ENCODE measurements at places on chromosomes 12 and 14. TPM values are rescaled to one million over a fixed set of nuclear protein-coding genes. Genes with fewer than 3 reads are reported as not detected.

MSRB3 gene
- total RNA-seq: 8.2 TPM

IQSEC3 gene
- not detected for total RNA-seq

PIWIL1 gene
- total RNA-seq: not detected

CFAP54 gene
- total RNA-seq: 0.25 TPM

SDSL gene
- 19.1 TPM for total RNA-seq

GRCh38 chr14:89690139-89690538 lies 264.4 kb downstream of the EFCAB11 start:
- no peaks in the 10 kb centered on the region for H3K4me1 ChIP-seq
- no peaks in the 10 kb centered on the region for H3K36me3 ChIP-seq
- H3K27me3 ChIP-seq: no peaks in the 10 kb centered on the region
- no peak overlapping the region for H3K27ac ChIP-seq
- no peak for DNase-seq

DNA sequence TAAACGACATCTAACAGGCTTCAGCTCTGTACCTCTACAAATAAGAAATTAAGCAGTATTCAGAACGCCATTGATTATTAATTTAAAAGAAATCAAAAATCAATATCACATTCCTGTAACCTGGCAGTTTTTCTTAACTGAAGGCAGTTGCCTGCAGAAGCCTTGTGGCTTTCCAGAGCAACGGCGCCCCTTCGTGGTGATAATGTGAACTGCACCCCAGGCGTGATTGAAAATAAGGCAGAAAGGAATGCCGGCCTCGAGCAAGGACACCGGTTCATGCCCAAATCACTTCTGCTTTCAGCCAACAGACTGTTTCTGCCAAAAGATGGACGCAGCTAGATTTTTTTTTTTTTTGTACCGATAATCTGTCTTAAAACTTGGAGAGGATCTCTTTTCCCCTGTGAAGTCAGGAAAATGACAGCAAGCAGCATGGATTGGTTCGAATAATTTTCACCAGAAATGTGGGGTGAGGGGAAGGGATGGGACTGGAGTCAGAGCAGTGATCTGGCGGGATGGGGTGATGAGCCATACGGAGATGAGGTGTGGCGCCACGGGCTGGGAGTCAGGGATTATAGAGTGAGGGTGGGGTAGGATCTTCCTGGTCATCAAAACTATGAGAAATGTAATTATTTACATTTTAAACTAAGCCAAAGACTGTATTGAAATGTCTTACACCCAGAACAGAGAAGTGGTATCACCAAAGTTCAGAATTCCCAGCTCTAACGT lies 473.0 kb downstream of the DPF3 start:
- H3K27ac ChIP-seq: no peak overlapping the region
- peaks cover 11% of the 10 kb centered on the region for H3K4me1 ChIP-seq
- no peaks in the 10 kb centered on the region for H3K36me3 ChIP-seq
- H3K27me3 ChIP-seq: no peaks in the 10 kb centered on the region
- no peak overlapping the region for H3K4me3 ChIP-seq

DNA sequence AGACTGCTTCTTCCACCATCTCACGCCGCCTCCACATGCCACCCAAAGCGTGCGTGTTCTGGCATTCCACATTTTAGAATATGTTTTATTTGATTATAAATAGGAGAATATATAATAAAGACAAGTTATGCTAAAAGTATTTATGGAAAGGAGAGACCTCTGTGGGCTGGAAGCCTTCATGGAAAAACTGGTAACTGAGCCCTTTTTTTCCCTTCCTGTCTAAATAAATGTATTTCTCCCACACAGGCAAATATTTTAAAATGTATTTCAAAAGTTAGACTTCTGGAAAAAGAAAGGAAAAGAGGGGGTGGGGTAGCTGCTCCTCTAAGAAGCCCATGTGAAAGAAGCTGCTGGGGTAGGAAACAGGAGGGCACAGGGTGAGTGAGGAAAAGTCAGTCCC lies 16.1 kb upstream of the NR4A1 start:
- no peak overlapping the region for H3K4me3 ChIP-seq
- DNase-seq: no peak
- peaks cover 17% of the 10 kb centered on the region for H3K4me1 ChIP-seq
- H3K27ac ChIP-seq: no peak overlapping the region
- no peaks in the 10 kb centered on the region for H3K27me3 ChIP-seq

- no peak overlapping the region for H3K4me3 ChIP-seq
- H3K27me3 ChIP-seq: no peaks in the 10 kb centered on the region
- no peaks in the 10 kb centered on the region for H3K36me3 ChIP-seq
- DNase-seq: no peak
- H3K4me1 ChIP-seq: peaks cover 22% of the 10 kb centered on the region
- H3K27ac ChIP-seq: no peak overlapping the region
Measured at GRCh38 chr12:55839345-55840140, 3.2 kb downstream of the MMP19 start.

DNA sequence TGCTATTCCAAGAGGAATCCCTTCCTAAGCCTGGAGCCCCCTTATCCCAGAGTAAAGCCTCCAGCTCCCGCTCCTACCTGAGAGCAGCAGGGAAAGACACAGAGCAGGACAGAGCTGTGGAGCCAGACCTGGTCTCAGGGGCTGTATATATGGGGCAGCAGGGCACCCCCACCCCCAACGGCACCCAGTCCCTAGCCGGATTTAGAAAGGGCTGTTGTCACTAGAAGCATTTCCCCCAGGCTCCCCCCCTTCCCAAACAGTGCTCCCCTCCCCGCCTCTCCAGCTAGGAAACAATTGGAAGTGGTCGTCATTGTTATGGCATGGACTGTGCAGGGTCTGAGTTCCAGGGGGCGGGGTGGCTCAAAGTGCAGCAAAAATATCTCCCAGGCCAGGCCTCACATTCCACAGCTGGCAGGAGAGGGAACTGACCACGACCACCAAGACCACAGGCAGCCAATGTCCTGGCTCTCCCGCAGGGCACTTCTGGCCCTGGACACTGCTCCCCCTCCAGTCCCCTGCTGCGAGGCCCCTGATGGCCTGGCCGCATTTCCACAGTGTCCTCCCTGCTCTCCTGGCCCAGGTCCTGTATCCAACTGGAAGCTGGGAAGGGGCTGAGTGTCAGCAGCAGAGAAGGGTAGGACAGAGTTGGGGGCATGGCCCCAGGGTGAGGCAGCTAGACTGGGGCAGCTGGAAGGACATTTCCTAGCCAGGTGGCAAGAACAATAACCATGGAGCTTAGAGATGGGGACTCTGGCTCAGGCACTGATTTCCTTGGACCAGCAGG lies at the start of gene MYH7:
Gene MYH7 (minus strand): TSS at position 118 of the 784 bp plus-strand sequence. CDS start 1,928 bp downstream, outside the sequence.
- H3K4me3 ChIP-seq: no peak within 1 kb of the TSS
- H3K4me1 ChIP-seq: no peaks in the 10 kb centered on the region
- H3K27ac ChIP-seq: no peak within 1 kb of the TSS
- H3K27me3 ChIP-seq: peaks cover 10% of the 10 kb centered on the region
- no peaks in the 10 kb centered on the region for H3K36me3 ChIP-seq
- DNase-seq: no peak

GRCh38 chr12:26744697-26745440 lies 88.1 kb downstream of the ITPR2 start:
- H3K4me1 ChIP-seq: 0 out of 2 replicates have a peak, but pooled peaks cover 4% of the 10 kb centered on the region
- H3K27me3 ChIP-seq: no peaks in the 10 kb centered on the region
- H3K4me3 ChIP-seq: no peak overlapping the region
- no peak overlapping the region for H3K27ac ChIP-seq

DNA sequence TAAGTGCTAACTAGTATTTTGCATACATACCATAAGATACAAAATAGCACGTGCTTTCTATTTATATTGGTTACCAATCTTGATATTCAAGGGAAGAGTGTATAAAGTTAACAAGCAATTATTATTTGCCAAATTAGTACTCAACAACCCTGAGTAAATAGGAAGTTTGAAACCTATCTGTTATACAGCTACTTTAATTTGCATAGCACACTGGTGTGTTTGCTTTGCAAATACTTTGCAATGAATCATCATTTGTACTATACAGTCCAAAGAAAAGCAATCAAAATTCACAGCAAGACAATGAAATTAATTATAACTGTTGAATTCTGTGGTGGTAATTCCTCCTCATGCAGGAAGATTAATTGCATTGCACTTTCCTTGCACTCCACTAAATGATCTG lies 469.1 kb downstream of the PRKD1 start:
- H3K27ac ChIP-seq: no peak overlapping the region
- H3K36me3 ChIP-seq: no peaks in the 10 kb centered on the region
- DNase-seq: no peak
- H3K4me3 ChIP-seq: no peak overlapping the region
- H3K27me3 ChIP-seq: no peaks in the 10 kb centered on the region

DNA sequence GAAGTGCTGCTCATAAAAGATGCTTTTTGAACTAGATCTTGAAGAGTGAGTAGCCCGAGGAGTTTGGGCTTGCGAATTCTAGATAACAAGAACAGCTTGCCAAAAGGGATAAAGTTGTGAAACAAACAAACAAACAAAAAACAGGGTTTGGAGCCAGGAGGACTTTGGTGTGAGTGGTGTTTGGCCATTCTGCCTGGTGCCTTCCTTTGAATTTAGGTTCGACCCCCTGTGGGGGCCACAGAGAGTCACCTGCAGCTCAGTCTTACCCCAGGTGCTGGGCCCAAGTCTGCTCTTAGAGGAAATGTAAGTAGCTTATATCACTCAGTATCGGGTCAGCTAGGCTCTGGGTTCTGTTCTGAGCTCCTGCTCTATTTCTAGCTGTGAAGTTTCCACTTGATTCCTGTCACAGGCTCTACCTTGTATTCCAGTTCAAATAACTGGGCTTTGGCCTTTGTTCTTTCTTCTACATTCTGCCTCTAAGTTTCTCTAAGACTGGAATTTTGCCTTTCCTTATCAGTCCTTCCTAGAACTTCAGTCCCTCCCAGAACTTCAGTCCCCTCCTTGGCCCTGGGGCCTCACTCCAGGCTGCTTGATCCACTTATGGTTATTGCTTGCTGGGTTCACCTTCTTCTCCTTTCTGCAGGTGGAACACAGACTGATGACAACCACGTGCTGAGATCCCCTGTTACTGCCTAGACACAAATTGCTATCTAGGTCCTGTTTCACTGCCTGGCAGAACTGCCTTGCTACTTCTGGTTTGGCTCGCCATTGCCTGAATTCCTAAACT lies 20.5 kb upstream of the DUSP6 start:
- peak overlapping the region; percentile 20 for H3K4me3 ChIP-seq
- DNase-seq: no peak
- H3K27ac ChIP-seq: peak overlapping the region; percentile 25
- peaks cover 64% of the 10 kb centered on the region for H3K4me1 ChIP-seq
- no peaks in the 10 kb centered on the region for H3K27me3 ChIP-seq

DNA sequence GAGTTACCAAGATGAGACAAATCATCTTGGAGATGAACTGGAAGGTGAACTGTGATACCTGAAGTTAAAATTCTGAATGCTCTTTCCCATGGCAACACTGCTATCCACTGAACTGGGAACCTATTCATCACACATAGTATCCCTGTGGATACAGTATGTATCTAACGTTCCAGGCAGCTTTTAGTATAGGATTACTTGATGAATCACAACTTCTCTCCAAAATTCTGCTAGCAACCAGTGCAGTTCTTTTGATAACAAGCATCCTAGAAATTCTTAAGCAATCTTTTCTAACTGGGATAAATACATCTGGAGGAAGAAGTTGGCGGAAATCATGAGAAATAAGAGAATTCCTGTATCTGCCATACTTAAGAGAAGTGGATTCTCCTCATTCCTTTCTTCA lies 66.4 kb downstream of the PAWR start:
- H3K36me3 ChIP-seq: peaks cover 5% of the 10 kb centered on the region
- no peak overlapping the region for H3K27ac ChIP-seq
- no peaks in the 10 kb centered on the region for H3K27me3 ChIP-seq
- DNase-seq: no peak
- H3K4me1 ChIP-seq: no peaks in the 10 kb centered on the region

- H3K27ac ChIP-seq: no peak overlapping the region
- no peaks in the 10 kb centered on the region for H3K27me3 ChIP-seq
- H3K4me3 ChIP-seq: no peak overlapping the region
- DNase-seq: no peak
Measured at GRCh38 chr14:34338056-34338455, 124.0 kb downstream of the SPTSSA start.

DNA sequence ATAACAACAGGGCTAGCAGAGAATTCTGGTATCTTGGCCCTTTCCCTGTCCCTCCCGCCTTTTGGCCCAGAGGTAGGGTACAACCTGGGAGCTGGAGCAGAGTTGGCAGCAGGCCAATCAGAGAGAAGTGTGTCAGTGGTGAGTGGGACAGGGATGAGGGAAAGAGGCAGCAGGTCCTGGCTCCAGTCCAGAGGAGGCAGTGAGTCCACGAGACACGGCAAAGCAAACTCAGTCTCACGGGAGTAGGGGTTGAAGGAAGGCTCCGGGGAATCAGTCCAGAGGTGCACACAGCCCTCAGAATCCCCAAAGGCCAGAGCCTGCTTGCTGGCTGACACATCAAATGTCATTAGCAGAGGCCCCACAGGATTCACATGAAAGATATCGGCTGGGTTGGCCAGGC lies 7.3 kb downstream of the PAN2 start:
- H3K27ac ChIP-seq: no peak overlapping the region
- H3K27me3 ChIP-seq: no peaks in the 10 kb centered on the region
- H3K4me1 ChIP-seq: peaks cover 9% of the 10 kb centered on the region
- DNase-seq: no peak
- H3K36me3 ChIP-seq: peaks cover 11% of the 10 kb centered on the region

DNA sequence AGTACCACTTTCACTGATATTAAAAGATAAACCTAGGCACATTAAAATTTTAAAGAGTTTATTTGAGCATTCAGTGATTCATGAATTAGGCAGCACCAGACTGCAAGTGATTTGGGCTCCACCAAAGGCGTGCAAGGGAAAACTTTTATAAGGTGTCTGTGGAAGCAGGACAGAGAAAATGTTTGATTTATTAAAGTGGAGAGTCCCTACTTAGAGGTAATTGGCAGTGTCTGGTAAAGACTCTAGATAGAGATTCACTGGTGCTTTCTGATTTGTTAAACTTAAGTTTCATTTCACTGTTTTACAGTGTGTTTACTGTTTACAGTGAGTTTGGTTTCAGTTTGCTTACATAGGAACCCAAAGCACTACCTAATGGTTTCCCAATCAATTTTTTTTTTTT lies 72.8 kb downstream of the ANKS1B start:
- DNase-seq: no peak
- no peaks in the 10 kb centered on the region for H3K36me3 ChIP-seq
- H3K4me3 ChIP-seq: no peak overlapping the region
- no peaks in the 10 kb centered on the region for H3K4me1 ChIP-seq

- no peaks in the 10 kb centered on the region for H3K4me1 ChIP-seq
- H3K4me3 ChIP-seq: no peak overlapping the region
- no peak for DNase-seq
- H3K27ac ChIP-seq: no peak overlapping the region
- no peaks in the 10 kb centered on the region for H3K36me3 ChIP-seq
Measured at GRCh38 chr12:2277492-2278155, 224.8 kb downstream of the CACNA1C start.
